Fibroblast of skin of right biceps (primary cell): ENCODE measurements at places on chromosomes 13 and 19.
A peak's percentile ranks its signal among the peaks of the same experiment; 100 is the strongest.

GRCh38 chr19:38303517-38304351 is at the start of gene C19orf33:
TSS of gene C19orf33 (plus strand) at chr19:38304251. CDS start at chr19:38304262, 11 bp downstream.
- peak; percentile 10 for DNase-seq

DNA sequence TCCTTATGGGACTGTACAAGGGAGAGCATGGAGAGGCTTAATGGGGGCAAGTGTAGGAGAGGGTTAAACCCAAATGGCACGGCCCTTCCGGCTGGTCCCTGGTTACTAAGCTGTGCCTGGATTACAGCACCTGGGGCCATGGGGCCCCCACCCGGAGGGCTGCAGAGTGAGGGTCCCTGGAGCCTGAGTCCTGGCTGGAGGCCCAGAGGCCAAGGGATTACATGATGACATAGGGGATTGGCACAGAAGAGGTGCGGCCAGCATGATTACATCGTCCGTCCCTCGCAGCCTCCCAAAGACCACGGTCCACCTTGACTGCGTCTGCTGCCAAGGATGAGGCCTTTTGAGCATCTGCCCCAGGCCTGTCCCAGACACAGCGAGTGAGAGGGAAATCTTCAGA is 149.4 kb downstream of the URI1 start:
- no peak for DNase-seq

GRCh38 chr19:5691822-5692722 is 2.0 kb downstream of the RPL36 start:
- DNase-seq: no peak

DNA sequence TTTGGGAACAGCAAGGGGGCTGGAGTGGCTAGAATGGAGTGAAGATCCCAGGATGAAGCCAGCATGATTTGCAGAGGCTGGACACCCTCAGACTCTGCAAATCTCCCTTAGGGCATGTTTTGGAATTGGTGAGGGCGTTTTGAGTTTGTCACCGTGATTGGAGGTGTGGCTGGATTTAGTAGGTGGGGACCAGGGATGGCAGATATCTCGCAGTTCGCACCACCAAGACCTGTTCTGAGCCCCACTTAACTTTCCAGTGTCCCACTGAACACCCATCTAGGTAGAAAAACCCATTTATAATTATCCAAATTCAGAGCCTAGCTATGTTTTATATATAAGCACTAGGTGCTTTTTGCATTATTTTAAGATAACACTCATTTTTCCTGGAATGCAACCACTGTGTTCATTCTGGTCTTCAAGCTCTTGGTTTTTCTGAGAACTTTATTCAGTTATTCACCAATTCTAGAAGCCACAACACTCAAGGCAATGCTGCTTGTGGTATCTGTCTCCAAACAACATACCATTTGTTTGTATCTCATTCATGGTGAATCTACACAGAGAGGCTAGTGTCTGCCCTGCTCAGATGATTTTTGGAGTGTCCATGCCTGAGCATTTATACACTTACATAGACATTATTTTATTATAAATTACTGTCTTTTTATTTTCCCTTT is 3.0 kb upstream of the NANOS2 start:
- DNase-seq: no peak

- DNase-seq: no peak
Observed at GRCh38 chr19:29524912-29525831, 622 bp upstream of the VSTM2B start.

DNA sequence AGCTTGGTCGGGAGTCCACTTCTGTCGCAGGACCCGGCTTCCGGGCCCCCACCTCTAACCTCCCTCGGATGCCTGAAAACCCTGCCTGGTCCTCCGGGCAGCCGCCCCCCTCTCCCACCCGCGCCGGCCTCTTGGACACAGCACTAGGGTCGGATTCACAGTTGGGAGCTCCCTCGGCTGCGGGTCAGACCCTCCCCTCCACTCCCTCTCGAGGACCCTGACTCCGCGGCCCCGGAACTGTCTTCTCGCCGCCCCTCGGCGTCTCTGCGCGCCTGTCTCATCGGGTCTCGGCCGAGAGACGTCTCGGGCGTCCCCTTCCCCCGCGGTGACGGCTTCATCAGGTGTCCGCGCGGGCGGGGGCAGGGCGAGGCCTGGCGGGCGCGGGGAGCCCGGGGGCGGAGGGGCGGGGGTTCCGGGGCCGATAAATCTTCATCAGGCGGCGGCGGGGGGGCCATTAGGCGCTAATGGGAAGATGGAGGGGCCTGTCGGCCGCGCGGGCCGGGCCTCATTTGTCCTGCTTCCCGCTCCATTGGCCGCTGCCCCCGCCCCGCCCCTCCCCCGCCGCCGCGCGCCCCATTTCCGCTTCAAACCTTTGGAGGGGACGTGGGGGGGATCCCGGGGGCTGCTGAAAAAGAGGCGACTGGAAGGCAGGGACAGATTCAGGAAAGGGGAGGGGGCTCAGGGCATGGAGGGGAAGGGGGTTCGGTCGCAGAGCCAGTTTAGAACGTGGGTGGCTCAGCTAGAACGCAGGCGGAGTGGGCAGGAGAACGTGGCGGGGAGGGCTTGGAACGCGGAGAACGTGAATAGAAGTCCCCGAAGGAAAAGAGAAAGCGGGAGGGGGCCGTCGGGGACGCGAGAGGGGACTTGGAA is 11.8 kb upstream of the ERFL start:
- DNase-seq: peak; percentile 34

DNA sequence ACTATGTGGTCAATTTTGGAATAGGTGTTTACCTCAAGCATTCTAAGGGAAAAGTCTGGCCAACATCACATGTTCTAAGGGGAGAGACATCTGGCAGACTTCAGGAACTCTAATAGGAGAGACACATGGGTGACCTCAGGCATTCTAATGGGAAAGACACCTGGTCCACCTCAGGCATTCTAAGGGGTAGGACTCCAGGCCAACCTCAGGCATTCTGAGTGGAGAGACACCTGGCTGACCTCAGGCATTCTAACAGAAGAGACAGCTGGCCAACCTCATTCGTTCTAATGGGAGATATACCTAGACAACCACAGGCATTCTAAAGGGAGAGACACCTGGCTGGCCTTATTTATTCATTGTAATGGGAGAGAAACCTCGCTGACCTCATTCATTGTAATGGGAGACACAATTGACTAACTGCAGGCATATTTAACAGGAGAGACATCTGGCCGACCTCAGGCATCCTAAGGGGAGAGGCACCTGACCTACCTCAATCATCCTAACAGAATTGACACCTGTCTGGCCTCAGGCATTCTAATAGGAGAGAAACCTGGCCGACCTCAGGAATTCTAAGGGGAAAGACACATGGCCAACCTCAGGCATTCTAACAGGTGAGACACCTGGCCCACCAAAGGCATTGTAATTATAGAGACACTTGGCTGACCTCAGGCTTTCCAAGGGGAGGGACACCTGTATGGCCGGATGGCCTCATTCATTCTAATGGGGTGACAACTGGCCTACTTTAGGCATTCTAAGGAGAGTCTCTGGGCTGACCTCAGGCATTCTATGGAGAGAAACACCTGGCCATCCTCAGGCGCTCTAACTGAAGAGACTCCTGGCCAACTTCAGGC is 1346.8 kb downstream of the UQCRFS1 start:
- DNase-seq: no peak
